ENCODE measurements at places on chromosomes 6 and 20. TPM values are rescaled to one million over a fixed set of nuclear protein-coding genes. Genes with fewer than 3 reads are reported as not detected.

DNA sequence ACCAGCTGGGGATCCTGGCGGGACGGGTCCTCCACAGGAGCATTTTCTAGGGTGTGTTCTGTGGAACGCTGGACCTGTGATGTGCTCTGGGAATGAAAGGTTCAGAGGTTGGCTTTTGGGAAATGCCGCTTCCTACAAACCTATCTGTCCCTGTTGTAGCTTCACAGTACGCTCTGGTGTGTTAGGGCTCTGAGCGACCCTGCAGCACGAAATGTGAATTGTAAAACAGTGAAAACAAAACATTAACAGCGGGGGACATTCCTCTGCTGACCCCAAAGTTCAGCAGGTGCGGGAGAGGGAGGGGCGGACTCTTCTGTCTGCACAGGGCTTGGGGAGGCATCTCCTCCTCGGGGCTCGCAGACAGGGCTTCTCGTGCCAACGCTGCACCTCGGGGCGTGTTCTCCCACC, 155.9 kb downstream of the NRN1 start:
- DNase-seq, result no peak

DNA sequence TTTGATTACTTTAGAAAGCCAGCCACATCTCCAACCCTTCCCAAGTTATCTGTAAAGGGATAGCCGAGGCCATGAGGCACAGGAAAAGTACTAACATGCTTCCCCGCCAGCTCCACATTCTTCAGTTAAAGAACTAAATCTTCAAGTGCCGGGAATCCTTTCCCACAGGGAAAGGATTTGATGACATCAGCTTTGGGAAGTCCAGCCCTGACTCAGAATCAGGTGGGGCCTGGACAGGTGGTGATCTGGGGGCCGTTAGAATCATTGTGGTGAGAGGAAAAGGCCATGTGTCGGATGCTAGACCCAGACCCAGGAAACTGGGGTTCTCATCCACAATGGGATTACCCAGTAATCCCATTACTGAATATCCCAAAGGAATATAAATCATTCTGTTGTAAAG, 580.0 kb downstream of the QKI start:
- DNase-seq, result no peak

GRCh38 chr20:38308047-38308438, 4.1 kb downstream of the BPI start:
- DNase-seq, result no peak

GRCh38 chr6:143677891-143678791, at the start of gene PHACTR2:
PHACTR2 (plus strand) TSS chr6:143677965; CDS start chr6:143678164, 199 bp downstream.
- peak; percentile 83 for DNase-seq

The CD40 gene
- 6.6 TPM for total RNA-seq

The TRIM40 gene
- not detected for total RNA-seq

Measured in left lobe of liver (tissue), 2 donors.